ENCODE measurements at places on chromosomes 4 and X.

GRCh38 chr4:109022961-109023360, 260.1 kb upstream of the ETNPPL start:
- DNase-seq, result no peak

DNA sequence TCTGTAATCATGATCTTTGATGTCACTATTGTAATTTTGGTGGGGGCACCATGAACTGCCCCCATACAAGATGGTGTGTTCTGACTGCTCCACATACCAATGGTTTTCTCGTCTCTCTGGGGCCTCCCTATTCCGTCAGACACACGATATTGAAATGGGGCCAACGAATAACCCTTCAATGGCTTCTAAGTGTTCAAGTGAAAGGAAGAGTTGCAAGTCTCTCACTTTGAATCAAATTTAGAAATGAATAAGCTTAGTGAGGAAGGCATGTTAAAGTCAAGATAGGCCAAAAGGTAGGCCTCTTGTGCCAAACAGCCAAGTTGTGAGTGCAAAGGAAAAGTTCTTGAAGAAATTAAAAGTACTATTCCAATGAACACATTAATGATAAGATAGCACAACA, 205.4 kb downstream of the SPRY1 start:
- no peak for DNase-seq

DNA sequence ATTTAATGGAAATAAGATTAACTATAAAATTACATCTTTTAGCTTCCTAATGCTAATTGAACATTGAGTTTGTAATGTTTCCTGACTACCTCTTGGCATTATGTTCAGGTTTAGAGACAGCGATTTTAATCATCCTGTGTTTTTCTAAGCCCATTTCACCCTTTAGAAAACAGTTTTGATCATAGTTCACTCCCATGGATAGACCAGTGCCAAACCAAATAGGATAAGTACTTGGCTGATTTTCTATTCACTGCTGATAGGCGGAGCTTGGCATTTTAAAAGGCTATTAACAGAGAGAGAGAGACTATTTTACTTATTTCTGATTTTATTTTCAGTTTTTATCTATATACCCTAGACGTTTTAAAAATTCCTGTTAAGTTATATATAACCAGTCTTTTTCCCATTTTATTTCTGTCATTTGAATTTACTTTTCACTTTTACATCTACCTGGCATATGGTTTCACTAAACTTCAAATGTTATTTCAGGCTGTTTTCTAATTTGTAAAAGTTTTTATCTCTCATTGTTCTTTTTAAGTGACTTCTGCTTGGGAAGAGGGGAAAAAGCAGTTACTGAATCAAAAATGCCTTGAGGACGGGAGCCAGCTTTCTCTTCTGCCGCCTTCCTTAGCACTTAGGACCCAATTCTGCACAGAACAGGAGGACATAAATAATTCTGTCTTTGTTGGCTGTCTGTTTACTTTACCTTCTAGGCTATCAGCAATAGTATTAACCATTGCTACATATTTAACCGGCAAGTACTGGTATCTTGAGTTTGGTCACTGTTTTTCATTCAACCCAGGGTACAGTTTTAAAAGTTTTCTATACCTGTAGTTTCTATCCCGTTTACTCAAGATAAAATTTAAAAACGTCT, 46.4 kb downstream of the SGMS2 start:
- no peak for DNase-seq

DNA sequence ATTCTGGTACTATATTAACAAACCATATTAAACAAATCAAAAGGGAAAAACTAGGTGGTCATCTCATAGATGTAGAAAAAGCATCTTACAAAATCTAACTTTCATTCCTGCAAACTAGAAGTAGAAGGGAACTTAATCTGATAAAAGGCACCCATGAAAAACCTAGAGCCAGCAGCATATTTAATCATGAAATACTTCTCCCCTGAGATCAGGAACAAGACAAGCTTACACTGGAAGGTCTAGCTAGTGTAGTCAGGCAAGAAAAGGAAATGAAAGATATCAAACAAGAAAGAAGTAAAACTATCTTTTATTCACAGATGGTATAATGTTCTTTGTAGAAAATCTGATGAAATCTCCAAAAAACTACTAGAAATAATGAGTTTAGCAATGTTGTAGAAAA, 41.2 kb downstream of the ATP10D start:
- DNase-seq, result no peak

GRCh38 chr4:15894921-15895916, 43.3 kb downstream of the FGFBP1 start:
- DNase-seq, result no peak

GRCh38 chr4:38202242-38202641, 242.0 kb downstream of the PTTG2 start:
- no peak for DNase-seq

GRCh38 chr4:38069271-38069760, 109.1 kb downstream of the PTTG2 start:
- DNase-seq, result no peak

GRCh38 chr4:175561696-175562095, 250.4 kb downstream of the GPM6A start:
- DNase-seq, result no peak

GRCh38 chr4:4923201-4923600, 63.7 kb downstream of the MSX1 start:
- no peak for DNase-seq

DNA sequence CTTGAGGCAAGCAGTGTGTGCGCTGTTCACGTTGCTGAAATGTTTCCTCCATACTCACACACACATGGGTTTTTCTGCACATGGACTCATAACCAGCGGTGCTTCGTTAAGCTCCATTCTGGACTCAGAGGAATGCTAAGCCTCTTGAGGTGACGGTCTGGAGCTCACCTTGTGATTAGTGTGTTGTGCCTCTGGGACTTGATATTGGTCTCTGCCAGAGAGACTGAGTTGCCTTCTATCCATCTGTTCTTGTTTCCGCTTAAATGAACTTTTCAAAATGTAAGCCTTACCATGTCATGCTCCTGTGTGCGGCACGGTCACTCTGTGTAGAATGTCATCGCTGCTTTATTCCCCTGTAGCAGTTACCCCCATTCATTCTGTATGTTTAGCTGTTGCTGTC, 42.5 kb downstream of the ADD1 start:
- DNase-seq, result peak; percentile 55

DNA sequence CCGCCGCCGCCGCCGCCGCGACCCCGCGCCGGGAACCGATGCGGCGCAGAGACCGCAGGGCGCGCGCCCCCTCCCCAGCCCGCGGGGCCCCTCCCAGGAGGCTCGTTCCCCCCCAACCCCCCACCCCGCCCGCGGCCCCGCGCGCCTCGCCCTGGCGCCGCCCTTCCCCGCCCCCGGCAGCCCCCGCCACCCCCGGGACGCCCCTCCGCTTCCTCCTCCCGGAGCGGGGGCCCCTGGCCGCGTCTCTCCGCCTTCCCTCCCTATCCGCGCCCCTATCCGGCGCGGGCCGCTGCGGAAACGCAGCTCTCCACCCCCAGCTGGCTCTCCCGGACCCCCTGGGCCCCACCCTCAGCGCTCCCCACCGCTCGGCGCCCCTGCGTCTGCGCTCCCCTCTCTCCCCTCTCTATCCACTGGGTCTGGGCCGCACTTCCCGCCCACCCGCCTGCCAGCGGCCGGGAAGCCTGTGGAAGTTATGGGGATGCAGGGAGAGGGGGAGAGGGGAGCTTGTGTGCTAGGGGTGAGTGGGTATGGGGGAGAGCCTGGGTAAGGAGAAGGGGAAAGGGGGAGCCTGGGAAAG, at the start of gene TMEM271:
Gene TMEM271 (minus strand): TSS at position 51 of the 577 bp plus-strand sequence. CDS start 233 bp downstream, outside the sequence.
- no peak for DNase-seq

- no peak for DNase-seq
Observed at GRCh38 chrX:30863974-30864373, 25.1 kb downstream of the TAB3 start.

GRCh38 chrX:18793601-18794089, 86.2 kb downstream of the PPEF1 start:
- DNase-seq, result peak; percentile 26

DNA sequence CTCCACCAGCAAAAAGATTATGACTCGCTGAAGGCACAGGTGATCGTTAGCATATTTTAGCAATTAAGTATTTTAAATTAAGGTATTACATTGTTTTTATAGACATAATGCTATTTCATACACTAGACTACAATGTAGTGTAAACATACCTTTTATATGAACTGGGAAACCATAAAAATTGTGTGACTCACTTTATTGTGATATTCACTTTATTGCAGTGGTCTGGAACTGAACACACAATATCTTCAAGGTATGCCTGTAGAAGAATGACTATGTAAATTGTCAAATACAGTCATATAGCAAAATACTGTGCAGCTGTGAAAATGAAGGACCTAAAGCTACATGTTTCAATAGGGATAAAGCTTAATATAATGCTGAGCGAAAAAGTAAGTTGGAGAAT, 26.6 kb upstream of the MAML3 start:
- no peak for DNase-seq

- DNase-seq, result no peak
Observed at GRCh38 chr4:66629927-66630326, 915.4 kb downstream of the CENPC start.
